Endothelial cell (in vitro differentiated cells): ENCODE measurements at places on chromosomes 7 and 10.

DNA sequence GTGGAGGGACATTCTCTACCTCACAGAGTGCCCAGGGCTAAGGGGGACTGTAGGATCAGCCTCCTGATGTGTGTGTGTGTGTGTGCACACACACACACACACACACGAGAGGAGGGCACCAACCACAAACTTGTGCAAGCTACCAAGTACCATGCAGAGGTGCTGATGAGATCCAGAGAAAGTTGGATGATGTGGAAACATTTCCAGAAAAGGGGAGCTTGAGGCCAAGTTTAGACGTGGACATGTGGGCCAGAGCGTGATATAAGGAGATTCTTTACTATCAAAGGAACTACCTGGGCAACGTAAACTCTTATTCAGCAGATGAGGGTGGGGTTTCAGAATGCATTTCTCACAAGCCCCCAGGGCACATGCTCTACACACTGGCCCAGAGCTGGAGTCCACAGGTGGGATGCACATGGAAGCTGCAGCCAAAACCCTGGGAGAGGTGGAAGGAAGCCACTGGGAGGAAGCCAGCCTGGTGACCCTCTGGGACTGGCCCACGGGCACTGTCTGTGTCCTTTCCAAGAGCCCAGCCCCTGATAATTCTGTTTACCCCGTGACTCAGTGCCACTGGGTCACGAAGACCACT lies 53.5 kb downstream of the DLG5 start:
- DNase-seq = no peak

DNA sequence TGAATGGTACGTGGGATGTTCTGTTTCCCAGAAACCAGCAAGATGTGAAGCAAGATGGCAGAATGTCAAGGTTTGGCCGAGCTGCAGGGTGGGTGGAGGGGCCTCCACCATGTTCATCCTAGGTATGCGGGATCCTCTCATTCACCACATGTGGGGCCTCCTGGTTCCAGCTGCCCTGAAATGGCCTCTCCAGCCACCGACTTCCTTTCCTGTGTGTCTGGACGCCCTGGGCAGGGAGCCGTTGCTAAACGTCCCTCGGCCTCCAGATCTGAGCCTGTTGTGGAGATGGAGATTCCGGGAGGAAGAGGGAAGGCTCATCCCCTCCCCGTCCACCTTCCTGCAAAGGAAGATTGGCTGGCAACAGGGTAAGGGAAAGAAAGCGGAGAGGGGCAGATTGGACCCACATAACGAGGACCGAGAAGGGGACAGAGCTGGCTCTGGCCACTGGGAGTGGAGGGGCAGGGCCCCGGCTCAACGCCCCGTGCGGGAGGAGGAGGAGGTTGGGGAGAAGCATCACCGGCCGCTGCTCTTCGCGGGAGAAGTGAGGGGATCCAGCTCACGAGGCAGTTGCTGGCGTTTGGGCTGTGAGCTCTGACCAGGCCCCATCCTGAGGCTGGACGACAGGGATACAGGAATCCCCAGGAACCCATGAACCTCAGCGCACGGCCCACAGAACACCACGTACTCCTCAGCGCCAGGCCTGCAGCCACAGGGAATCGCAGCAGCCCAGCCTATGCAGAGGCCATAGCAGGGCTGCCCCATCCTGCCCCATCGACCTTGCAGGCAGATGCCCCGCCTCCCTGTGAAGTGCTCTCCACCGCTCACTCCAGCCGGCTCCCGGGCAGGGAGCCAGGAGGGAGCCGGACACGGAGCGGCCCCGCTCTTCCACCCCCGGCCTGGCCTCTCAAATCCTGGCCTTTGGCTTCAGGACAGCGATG lies 98.3 kb downstream of the FOXL3 start:
- no peak for DNase-seq

GRCh38 chr7:75644589-75644988 lies 94.2 kb downstream of the HIP1 start:
- no peak for DNase-seq

DNA sequence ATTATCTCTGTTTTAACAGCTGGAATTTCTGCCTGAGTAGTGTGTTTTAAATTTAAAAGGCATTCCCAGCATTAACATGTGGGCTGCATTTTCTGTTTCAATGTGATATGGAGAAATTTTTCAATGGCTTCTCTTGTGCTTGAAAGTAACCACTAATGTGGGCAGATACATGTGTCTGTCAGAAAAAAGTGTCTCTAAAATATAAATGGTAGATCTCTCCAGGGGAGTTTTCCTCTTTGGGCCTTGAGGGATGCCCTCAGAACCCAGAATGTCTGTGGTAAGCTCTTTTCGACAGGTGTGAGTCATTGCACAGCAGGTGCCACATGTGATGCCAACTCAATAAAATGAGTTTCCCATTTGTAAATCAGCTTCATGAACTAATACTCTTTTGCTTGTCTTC lies 221.1 kb downstream of the SEMA3E start:
- DNase-seq = no peak

- DNase-seq = no peak
Measured at GRCh38 chr7:101108961-101109360, 17.9 kb upstream of the SERPINE1 start.
